Bone marrow (tissue), 2 donors: ENCODE measurements at places on chromosomes 16 and 17.

DNA sequence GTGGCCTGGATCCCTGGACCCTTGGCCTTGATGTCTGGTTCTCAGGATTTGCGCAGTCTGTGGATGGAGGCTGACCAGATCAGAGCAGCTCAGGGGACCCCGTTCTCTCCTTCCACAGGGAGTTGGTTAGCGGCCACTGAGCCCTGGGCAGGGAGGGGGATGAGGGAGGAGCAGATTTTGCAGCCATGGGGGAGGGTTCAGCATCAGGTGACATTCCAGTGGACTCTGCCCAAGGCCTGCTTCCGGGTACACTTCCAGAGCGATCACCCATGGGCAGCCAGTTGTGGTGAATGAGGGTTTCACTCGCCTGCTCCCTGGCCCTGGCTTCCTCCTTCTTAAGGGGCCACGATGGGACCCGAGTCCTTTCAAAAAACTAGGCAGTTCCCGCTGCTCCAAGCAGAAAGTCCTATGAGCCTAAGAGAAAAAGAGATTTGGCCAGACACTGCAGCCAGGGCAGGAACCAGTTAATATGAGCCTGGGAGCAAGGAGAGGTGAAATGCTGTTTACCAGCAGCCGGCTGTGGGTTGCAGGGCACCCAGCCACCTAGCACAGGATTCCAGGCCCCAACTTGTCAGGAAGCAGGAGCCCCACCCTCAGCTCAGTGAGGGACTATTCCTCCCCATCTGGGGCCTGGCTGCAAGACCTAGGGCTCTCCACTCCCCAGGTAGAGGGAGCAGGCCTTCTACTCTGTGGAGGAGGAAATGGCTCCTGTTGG lies 4.7 kb upstream of the GPRC5C start:
- DNase-seq, result no peak

- no peak for DNase-seq
These were observed 184.3 kb downstream of the HS3ST4 start for GRCh38 chr16:25875956-25876598.

DNA sequence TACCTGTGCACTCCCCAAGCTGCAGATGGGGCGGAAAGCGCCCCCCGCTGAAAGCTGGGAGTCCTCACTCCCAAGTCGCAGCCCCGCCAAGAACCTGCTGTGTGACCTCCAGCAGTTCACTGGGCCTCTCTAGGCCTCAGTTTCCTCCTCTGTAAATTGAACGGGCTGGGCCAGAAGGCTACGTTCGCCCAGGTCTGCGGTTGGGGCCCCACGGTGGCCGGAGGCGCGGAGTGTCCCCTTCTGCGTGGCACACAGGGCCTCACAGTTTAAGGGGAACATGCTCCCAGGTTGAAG lies 628 bp downstream of the GALK1 start:
- no peak for DNase-seq

DNA sequence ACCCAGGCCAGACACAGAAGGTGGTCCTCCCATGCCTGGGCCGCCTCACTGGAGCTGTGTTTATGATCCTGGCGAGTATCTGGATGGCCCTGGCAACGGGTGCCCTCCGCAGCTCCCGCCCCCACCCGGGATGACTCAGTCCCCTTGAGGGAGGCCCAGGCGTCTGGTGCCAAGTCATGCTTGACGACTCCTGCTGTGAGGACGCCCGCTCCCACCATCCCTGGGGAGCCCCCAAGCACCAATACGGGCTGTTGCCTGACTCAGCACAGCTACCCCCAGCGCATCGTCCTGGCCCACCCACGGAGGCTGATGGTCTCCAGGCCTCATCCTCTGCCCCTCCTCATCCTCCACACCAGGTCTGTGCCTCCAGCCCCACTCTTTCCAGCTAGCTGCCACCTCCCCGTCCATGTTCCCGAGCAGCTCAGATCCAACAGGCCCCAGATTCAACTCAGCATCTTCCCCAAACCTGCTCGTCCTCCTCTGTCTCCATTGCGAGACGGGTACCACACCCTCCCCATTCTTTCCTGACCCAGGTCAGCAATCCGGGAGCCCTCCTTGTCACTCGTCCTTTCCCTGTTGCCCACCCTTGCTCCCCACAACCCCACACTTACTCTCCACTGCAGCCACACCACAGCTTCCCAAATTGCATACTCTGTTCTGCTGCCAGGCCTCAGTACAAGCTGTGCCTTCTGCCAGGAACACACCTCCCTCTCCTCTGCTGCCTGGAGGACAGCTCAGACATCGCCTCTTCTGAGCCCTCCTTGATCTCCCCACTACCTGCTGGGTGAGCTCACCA lies 2.6 kb downstream of the CAMKK1 start:
- no peak for DNase-seq

DNA sequence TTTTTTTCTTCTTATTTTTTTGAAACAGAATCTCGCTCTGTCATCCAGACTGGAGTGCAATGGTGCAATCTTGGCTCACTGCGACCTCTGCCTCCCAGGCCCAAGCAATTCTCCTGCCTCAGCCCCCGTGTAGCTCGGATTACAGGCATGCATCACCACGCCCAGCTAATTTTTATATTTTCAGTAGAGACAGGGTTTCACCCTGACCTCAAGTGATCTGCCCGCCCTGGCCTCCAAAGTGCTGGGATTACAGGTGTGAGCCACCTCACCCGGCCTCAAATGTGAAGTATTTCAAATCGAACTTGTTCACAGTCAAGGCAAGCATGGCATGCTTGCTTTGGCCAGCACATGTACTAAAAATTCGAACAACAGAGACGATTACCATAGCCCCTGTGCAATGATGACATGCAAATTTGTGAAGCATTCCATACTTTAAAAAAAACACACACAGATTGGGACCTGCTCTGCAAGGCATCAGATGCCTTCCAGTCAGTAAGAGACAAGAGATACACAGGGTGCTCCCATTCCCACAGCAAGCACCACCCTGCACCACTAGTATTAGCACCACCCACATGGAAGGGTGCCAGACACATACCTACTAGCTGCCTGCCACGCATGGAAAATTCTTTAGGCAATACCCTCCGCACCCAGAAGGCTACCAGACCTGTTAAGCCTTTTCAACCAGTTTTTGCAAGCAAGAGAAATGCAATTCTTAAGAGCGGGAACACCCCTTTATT lies 47.2 kb downstream of the ANKRD11 start:
- no peak for DNase-seq
